ENCODE measurements at places on chromosomes 3 and 15. TPM values are rescaled to one million over a fixed set of nuclear protein-coding genes. Genes with fewer than 3 reads are reported as not detected.

The KLF15 gene
- 9.5 TPM for total RNA-seq

The MYO5C gene
- not detected for total RNA-seq

The CPN2 gene
- not detected for total RNA-seq

The GOLGA8R gene
- total RNA-seq: 0.08 TPM

The LSAMP gene
- 1.6 TPM for total RNA-seq

The DGKG gene
- total RNA-seq: not detected

The GP9 gene
- not detected for total RNA-seq

The PIERCE2 gene
- total RNA-seq: 6.5 TPM

The UQCC5 gene
- not detected for total RNA-seq
